Renal cortex interstitium (tissue), 15 donors: ENCODE measurements at places on chromosomes 7 and 10. TPM values are rescaled to one million over a fixed set of nuclear protein-coding genes. Genes with fewer than 3 reads are reported as not detected.

The WEE2 gene
- 0.33 TPM for polyA plus RNA-seq

The CYP2E1 gene
- 2.3 TPM for polyA plus RNA-seq

The FAM237B gene
- polyA plus RNA-seq = 0.68 TPM

The PWWP2B gene
- polyA plus RNA-seq = 5.9 TPM

The NYAP1 gene
- 2.9 TPM for polyA plus RNA-seq

The PTEN gene
- polyA plus RNA-seq = 63.7 TPM

The SEC23IP gene
- polyA plus RNA-seq = 64.8 TPM

The PLCE1 gene
- polyA plus RNA-seq = 34.6 TPM

The PAOX gene
- polyA plus RNA-seq = 9.2 TPM

DNA sequence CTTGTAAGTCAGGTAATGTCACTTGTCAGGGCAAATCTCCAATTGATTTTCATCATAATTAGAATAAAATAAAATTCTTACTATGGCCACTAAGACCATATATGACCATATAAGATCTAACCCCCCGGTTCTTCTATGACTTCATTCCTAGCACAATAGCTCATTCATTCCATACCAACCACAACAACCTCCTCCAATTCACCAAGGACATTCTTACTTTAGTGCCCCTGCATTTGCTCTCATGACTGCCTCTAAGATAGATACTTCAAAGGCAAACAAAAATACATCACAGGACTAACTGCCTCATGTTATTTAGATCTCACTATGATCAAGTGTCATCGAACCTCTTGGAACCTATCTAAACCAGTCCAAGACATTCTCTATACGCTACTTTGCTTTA lies 90.8 kb downstream of the SNX13 start:
- DNase-seq = no peak

DNA sequence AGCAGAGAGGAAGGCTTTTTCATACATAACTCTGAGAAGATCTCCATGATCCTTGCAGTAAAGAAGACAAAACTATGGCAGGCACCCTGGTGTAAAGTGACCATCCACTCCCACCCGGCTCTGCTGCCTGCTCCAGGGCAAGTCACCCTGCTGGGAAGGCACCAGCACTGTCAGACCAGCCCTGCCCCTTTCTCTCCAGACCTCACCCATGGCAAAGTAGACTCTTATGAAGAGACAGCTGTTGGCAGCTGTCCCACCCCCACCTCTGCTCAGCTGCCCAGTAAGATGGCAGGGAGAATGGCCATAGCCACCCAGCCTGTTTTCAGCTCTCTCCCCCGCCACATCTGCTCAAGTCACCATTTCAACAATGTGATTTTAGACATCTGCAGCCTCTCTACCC lies 8.6 kb upstream of the ZMIZ2 start:
- DNase-seq = no peak

DNA sequence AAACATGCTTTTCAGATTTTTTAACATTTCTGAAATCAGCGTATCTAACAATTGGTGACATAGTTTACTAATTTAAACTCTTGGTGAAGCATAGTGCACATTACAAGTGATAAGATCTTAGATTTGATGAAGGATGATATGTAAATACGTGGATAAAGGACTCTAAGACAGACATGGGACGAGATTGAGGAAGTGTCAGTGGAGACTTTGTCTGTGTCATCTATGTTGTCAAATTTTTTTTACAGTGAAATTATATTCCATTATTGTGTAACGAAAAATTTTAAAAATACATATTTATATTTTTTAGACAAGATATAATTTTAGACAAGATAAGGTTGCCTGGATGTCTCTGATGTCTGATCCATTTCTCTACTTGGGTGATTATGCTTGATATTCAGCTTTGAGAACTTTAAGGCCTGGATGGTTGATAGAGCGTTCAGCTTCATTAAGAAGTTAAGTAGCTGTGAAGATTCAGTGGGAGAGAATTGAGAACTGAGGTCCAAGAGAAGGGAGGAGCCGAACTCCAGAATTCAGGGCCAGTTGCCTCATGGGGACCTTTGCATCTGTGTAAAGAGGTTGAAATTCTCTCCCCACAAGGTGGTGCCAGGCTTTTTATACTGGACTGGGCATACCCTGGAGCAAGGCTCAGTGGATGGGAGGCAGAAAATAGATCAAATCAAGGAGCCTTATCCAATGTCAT lies 62.7 kb downstream of the KAT6B start:
- no peak for DNase-seq

- no peak for DNase-seq
These were observed 15.4 kb downstream of the AQP1 start for GRCh38 chr7:30927040-30927439.

DNA sequence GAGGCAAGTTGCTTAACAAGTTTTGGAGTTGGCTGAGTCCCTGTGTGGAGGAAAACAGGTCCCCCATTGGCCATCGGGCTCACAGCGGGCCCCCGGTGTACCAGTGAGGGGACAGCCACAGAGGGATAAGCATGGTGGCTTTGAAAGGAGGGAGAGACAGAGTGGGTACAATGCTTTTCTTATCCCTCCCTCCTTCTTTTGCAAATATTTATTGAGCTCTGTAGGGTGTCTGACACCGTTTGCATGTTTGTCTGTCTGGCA lies 2.8 kb downstream of the HTRA1 start:
- no peak for DNase-seq

DNA sequence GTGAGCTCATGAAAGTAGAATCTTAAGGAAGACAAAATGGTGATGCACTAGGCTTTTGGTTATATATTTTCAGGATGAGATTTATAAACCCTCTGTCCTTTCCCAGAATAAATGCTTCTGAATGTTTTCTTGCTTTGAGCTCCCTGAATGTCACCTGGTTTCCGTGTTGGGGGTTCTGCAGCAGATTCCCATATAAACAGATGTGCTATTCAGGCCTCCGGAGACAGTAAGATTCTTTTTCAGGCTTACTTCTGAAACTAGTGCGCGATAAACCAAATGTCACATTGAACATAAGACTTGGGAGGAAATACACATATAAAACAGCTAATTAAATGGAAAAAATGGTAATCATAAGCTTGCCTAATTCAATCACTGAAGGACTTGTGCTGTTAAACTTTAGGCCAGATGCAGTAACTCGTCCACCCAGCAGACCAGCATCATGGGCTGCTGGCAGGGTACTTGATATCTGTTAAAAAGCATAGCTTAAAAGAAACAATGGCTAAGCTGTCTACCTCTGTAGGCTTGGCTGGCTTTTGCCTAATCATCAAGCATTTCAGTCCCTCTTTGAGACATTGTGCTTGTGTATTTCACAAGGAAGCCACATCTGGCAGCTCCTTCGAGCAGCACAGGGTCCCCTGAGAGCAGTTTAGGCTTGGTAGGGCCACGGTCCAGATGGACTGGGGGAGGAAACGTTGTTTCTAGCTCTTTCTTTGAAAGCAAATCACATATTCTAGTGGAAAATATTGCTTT lies 281.2 kb upstream of the KIAA1217 start:
- no peak for DNase-seq

DNA sequence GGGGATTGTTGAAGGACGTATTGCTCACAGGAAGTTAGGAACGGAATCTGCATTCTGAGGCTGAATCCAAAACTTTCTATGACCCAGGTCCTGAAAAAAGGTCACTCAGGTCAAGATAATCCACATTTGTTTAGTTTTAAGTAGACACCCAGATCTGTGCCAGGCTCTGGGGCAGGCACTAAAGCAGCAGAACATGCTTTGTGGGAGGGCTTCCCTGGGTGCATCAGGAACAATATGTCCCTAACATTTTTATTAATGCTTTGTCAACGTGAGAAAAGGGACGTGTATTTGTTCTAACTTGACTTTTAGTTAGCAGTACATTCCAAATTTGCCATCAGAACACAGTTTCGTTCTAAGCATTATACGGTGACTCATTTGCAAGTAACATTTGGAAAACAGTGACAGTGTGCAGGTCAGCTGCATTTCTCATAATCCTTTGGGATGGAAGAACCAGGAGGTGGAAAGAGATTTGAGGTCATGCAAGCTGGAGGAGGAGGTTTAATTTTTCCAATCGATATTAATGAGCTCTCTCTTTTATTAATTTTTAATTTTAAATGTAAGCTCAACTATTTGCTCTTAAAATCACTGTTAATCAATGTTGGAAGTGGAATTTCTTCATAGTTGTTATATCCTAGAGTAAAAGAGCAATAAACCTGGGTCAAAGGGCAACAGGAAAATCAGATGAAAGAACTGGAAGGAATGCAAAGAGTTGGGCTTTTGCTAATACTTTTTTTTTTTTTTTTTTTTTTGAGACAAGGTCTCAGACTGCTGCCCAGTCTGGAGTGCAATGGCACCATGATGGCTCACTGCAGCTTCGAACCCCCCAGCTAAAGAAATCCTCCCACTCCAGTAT lies 35.0 kb downstream of the TAS2R41 start:
- DNase-seq = no peak

- no peak for DNase-seq
These were observed 146.3 kb downstream of the ADARB2 start for GRCh38 chr10:1591045-1591444.

GRCh38 chr7:137909042-137909441 lies 62.3 kb upstream of the DGKI start:
- no peak for DNase-seq

DNA sequence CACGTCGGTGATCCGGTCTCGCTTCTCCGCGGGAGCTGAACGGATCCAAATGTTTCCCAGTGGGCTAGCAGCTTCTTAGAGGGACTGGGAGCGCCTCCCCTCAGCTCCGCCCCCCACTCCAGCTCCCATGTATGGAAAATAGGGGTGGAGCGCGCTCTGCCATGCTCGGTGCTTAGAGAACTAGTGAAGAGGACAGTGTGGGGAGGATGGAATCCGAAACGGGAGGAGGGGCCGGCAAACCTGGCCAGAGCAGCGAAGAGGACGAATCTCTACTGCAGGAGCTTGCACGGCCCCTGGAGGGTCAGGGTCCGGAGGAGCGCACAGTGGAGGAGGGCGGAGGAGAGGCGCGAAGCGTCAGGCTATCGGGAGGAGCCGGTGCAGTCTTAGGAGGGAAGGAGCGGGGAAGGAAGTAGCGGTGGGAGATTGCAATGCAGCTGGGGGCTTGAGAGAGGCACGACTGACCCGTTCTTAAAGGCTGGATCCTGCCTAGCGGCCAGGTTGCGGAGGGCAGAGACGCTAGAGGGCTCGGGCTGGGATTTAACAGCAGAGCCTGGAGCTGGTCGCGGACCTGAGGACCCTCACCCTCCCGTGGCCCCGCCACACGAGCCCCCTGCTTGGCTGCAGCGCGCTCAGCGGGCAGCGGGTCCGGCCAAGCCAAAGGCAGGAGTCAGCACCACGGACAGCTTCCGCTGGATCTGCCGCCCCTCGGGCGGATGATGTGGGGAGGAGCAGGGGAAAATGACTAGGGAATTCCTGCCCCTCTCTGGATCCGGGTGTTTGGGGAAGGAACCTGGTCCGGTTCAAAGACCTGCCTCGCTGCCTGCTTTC lies at the start of gene PRLHR:
Gene PRLHR, minus strand, starts transcription at position 51 of the 828 bp plus-strand sequence. CDS start 404 bp downstream, outside the sequence.
- DNase-seq = peak; percentile 64

- DNase-seq = no peak
These were observed 63.2 kb downstream of the KCNMA1 start for GRCh38 chr10:77574438-77574837.

DNA sequence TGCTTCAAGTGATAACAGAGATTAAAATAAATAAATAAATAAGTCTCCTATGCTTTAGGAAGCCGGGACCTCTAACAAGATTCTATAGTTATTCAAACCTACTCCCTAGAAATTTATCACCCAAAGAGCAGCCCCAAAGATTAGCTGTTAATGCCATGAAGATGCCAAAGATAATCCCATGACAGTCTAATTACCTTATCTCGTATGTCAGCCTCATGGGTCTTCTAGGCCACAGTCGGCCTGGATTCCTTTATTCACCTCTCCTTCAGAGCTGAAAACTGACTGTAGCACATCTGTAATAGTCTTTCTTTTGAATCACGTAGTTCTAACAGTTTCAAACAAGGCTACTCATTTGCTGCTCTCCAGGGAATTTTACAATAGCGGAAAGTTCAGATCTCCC lies 24.2 kb downstream of the COL1A2 start:
- no peak for DNase-seq

- no peak for DNase-seq
These were observed 766 bp downstream of the BAMBI start for GRCh38 chr10:28677888-28678686.

DNA sequence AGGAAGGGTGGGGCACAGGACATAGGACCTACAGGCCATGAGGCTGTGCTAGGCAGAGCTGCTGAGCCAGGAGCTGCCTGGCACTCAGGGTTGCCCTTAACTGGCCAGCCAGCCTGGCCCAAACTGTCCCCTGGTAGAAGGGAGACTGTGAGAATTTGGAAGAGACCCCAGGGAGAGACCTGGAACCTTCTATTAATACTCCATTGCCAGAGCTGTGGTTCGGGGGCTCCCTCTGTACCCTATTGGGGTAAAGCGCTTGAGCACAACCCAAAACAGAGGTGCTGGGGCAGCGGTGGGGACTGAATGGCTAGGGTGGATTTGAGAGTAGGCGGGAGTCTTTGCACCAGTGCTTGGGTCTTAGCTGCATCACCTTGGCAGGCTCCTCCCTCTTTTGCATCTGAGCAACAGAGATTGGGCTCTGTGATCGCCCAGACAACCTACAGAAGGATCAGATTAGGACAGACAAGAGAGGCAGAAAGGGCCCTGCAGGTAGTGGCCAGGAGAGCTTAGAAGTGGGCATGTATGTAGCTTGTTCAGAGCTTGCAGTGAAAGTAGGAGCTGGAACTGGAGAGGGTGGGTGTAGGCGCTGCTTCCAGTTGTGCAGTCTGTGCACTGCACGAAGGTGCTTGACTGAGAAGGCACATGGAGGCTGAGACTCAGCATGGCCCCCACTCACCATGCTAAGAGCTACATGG lies 53.3 kb downstream of the ADCYAP1R1 start:
- no peak for DNase-seq

DNA sequence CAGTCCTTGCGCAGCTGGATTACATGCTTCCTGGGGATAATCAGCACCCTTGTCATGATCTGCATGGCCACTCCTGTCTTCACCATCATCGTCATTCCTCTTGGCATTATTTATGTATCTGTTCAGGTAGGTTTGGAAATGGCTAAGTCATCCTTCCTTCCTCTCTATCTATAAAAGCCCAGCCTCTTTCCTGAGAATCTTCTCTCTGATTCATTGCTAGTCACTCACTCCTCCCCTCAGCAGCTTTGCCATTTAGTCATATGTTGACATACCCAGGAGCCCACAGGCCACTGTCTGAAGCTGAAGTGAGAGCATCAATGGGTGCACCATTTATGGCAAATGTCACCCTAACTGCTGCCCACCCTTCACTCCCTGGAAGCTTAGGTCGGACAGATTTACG lies 52.0 kb downstream of the ABCC2 start:
- DNase-seq = no peak

DNA sequence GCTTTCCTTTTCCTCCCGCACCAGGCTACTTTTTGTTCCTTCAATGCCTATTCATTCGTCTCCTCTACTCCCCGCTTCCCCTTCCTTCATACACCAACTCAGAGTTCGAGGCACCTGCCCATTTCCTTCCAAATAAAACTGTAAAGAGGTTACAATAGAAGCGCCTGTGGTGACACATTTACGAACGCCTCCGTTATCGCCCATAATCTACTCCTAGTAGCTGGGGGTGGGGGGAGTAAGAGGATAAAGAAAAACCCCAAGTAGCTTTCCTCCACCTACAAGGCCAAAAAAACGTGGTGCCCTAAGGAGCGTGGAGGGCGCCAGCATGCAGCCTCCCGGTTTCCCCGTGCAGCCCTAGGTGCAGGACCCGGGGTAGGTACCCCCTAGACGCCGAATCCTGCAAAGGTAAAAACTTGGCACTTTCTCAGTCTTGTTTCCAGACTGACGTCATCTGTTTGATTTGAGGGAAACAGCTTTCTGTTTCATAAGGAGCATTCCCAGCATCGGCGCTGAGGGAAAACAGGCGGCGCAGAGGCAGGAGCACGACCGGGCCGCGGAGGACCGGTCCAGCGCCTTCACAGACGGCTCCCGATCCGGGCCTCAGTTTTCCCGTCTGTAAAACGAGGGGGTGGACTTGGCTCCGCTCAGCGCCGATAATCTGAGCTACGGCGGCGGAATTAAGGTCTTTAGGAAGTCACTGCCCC lies 922 bp downstream of the PPA1 start:
- DNase-seq = no peak
